ENCODE measurements at places on chromosomes 13 and 19.
A peak's percentile ranks its signal among the peaks of the same experiment; 100 is the strongest.

DNA sequence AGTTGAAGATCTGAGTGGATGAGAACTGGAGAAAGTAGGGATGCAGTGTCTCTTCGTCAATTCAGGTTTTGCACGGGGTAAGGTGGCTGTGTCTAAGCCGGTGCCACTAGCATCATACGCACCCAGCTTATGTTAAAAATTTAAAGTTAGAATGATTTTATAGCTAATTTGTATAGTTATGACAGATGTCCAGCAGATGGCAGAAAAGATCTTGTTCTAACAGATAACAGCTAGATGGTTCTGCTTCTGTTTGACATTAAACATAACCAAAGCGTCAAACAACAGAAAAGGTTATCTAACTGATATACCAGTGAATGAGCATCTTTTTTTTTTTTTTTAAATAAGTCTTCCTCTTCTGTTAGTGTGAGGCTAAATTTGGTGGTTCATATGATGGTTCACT lies 18.8 kb upstream of the EDDM13 start:
- no peak for DNase-seq

- no peak for DNase-seq
These were observed 207.4 kb downstream of the ATP8A2 start for GRCh38 chr13:25579221-25579620.

DNA sequence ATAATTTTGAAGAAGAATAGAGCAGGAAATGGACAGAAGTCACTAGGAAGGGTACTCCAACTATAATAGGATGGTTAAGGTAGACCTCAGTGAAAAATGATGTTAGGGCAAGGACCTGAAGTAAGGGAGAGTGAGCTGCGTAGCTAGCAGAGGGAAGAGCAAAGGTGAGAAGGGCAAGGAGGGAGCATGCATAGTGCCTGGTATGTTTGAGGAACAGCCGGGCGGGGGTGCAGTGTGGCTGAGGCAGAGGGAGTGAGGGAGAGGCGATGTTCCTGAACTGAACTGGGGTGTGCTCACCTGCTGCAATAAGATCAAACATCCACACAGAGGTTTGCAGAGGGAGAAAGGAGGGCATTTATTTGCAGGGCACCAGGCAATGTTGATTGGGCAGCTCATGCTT lies 110.4 kb downstream of the DNAJC15 start:
- no peak for DNase-seq

- DNase-seq, result no peak
These were observed 26.8 kb downstream of the RASA3 start for GRCh38 chr13:114105521-114106225.

- DNase-seq, result no peak
These were observed 134.0 kb downstream of the UFM1 start for GRCh38 chr13:38483623-38484022.

DNA sequence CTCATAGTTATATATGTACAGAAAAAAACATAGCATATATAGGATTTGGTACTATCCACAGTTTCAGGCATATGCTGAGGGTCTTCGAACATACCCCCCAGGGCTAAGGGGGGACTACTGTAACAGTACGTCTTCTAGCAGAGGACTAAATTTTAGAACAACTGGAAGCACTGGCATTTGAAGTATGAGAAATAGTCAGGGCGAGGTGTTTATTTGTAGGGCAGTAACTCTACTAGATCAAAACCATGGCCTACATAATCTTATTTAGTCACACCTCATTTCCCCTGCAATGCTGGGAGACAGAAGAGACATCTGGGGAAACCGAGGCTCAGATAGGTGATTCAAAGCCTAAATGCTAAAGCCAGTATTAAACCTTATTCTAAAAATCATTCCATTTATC lies 245.6 kb downstream of the DCT start:
- no peak for DNase-seq

DNA sequence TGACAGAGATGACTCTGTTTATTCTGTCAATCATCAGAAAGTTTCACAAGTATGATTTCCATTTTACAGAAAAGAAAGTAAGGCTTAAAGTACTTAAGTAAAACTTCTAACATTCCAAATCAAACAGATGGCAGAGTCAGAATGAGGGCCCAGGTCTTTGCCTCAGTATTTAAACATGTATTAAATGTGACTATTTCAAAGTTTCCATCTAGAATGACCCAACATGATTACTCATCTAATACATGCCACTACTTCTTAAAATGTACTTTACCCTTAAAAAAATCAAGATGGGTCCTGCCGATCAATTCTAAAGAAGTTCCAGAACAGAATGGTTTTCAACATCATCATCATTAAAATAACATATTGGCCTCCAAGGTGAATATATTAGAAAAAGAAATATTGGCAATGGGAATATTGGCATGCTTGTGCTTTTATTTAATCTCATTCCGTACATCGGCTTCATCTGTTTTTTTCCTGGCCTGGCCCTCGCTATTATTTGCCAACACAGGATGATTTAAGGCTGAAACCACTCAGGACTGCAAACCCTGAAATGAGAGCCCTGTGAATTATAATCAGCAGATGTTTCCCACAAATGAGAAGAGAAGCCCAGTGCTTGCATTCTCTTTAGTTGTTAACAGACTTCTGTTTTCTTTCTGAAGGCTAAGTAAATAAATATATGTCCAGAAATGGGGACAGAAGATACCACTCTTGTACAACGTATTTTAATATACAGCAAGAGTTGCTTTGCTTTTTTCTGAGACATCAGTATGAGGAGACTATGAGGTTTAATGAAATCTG lies 340.0 kb downstream of the DNAJC15 start:
- no peak for DNase-seq

- DNase-seq, result no peak
These were observed 1.1 kb downstream of the INSR start for GRCh38 chr19:7292950-7293761.

DNA sequence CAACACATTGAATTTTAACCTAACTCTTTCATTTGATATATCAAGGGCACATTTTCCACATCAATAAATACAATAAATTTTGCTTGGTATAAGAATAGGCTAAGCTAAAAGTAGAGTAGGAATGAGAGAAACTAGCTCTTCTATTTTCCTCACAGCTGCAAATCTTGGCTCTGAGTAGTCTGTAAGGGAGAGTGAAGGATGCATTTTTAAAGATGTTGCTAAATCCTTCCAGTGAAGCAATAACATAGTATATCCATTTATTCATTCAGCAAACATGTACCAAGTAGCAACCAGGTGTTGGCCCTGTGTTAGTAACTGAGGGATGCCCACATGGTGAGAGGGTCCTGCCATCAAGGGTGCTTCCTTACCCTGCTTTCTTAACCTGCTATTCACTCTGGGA lies 799.9 kb downstream of the PCDH9 start:
- no peak for DNase-seq

DNA sequence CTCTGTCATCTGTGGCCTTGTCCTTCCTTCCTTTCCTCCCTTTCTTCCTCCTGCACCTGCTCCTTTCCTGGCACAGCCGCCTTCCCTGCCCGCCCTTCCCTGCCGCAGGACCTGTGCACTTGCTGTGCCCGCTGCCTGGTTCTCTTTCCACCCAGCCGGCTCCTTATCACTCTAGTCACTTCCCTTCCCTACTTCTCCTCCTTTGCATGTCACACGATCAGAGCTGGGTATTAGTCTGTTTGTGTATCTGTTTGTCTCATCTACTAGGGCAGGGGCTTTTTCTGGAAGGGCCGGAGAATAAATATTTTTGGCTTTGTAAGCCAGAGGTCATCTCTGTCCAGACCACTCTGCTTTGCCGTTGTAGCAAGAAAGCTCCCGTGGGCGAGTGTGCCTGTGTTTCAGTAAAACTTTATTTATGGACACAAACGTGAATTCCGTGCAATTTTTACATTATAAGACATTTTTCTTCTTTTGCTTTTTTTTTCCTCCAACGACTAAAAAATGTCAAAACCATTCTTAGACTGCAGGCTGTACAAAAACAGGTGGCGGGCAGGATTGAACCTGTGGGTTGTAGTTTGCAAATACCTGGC lies 6.1 kb downstream of the KDM4B start:
- no peak for DNase-seq

- peak; percentile 10 for DNase-seq
These were observed 485 bp downstream of the CRYL1 start for GRCh38 chr13:20525144-20525600.

GRCh38 chr19:17946965-17947784 lies 14.4 kb downstream of the CCDC124 start:
- no peak for DNase-seq

DNA sequence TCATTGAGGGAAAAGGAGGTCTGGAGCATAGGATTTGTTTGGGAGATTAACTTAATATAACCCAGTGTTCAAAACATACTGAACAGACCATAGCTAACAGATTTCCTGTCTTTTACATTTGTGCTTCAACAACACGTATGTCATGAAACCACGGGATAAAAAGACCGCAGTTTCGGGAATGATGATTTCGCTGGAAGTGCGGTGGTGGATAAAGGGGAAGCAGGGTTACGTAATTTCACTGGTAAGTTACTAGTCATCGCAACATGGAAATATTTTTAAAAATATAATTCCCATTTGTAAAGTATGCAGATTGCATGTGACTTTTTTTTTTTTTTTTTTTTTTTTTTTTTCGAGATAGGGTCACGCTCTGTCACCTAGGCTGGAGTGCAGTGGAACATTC lies 237.4 kb downstream of the LMO7 start:
- DNase-seq, result no peak

GRCh38 chr13:75442736-75443234 lies 39.2 kb downstream of the TBC1D4 start:
- DNase-seq, result no peak

- DNase-seq, result no peak
These were observed 476.6 kb downstream of the IRS2 start for GRCh38 chr13:109309625-109310363.

Data from activated CD4-positive, alpha-beta T cell treated with anti-CD3 and anti-CD28 coated beads for 1 hour (primary cell).